ENCODE measurements at places on chromosomes 1 and 21. TPM values are rescaled to one million over a fixed set of nuclear protein-coding genes. Genes with fewer than 3 reads are reported as not detected.

C1orf210 gene
- not detected for total RNA-seq

SPRR2D gene
- total RNA-seq, result not detected

CFAP141 gene
- total RNA-seq, result not detected

SH2D5 gene
- not detected for total RNA-seq

PFKFB2 gene
- total RNA-seq, result 3.2 TPM

KIAA0040 gene
- total RNA-seq, result 14.5 TPM

FAM229A gene
- total RNA-seq, result 38.0 TPM

RNASEL gene
- 3.7 TPM for total RNA-seq

- H3K27me3 ChIP-seq, result peaks cover 67% of the 10 kb centered on the region
- no peak for DNase-seq
- H3K4me3 ChIP-seq, result no peak overlapping the region
- peaks cover 55% of the 10 kb centered on the region for H3K4me1 ChIP-seq
Observed at GRCh38 chr1:152108882-152109222, 6.4 kb downstream of the TCHH start.

DNA sequence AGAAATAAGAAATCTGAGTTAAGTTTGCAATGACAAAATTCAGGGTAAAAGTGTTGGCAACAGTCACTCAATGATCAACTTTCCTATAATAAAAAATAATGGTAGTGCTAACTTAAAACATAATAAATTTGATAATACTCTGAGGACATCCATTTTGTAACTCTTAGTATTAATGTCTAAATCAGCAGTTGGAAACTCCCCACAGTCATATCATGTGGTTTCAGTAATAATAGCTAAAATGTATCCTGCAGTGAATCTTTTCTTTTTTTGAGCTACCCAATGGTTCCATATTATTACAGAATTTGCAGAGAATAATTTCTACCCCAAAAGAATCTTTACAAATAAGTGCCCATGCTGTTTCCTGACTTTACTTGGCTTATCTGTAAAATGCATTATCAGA, 286.7 kb downstream of the PTPRC start:
- peaks cover 15% of the 10 kb centered on the region for H3K4me1 ChIP-seq
- no peak overlapping the region for H3K4me3 ChIP-seq
- no peak for DNase-seq
- peak overlapping the region; percentile 7 for H3K27ac ChIP-seq

DNA sequence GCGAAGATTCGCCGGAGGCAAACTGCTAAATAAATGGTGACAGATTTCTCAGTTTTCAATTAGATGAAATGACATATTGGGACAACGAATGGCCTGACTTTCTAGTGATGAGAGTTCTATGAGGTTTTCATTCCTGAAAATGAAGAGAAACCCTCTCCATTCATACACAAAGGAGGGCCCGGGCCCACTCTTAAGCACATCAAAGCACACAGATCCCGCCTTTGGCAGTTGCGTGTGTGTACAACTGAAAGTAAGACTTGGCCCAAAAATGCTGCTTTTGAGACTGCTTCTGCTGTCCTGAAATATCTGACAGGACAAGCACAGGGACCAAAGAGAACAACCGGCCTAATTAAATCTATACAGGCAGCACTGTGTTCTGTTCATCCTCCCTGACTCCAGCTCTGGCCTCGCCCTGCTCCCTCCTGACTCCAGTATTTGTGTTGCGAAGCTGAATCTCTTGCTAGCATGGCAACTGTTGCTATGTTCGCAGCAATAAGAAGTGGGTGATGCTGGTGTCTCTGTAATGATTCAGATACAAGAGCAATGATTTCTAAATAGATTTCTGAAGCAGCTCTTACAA, 7.4 kb downstream of the LRRC53 start:
- DNase-seq, result no peak
- no peaks in the 10 kb centered on the region for H3K36me3 ChIP-seq
- no peaks in the 10 kb centered on the region for H3K27me3 ChIP-seq

DNA sequence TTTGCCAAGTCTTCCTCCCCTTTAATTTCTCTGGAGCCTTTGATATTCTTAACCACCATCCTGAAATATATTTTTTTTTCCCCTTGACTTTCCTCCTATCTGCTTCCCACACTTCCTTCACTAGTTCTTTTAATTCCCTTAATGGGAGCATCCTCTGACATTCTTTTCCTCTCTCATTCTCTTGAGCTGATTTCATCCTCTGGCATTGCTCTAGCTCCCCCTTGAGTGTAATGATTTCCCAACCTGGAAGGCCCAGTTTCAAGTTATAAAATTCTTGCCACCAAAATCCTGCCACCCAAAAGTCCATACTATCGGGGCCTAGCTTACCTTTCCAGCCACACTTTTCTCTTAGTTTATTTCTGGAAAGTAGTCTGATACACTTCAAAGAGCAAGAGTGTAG, 39.5 kb upstream of the UBE2U start:
- no peak overlapping the region for H3K4me3 ChIP-seq
- no peaks in the 10 kb centered on the region for H3K4me1 ChIP-seq

DNA sequence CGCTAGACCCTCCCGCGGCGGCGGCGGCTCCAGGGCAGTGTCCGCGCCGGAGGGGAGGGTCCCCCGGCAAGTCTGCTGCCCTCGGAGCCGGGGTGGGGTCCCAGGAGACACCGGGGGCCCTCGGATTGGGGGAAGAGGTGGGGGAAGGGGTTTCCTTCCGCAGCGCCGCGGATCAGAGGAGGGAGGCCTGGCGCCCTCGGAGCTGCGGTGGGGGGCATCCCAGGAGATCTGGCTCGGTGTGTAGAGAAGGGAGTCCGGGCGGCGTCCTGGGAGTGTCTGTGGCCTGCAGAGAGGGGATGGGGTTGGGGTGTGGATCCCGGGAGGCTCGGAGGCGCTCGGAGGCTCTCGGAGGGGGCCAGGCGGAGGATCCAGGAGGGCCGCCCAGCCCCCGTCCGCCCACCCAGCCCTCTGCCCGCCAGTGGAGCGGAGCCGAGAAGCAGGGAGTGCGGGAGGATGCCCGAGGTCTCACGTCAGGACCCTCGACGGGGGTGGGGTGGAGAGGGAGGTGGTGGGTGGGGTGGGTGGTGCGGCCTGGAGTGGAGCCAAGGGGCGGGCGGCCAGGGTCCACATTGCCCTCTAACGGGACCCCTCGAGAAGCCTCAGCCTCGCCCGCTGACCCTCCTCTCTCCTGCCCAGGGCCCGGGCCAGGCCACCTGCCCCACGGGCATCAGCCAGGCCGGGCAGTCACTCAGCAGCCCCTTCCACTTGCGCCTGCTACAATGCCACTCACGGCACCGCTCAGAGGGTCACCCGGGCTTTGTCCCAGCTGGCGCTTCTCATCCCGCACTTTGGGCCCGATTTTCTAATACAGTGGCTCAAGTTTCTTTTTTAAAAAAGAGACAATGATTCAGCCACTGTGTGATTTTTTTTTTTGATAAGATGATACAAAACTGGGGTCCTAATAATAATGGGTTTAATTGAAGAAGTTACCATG, 60.2 kb upstream of the ARHGEF16 start:
- H3K4me1 ChIP-seq, result no peaks in the 10 kb centered on the region
- H3K27ac ChIP-seq, result no peak overlapping the region
- H3K4me3 ChIP-seq, result no peak overlapping the region

GRCh38 chr1:233269656-233270055, 25.9 kb downstream of the PCNX2 start:
- H3K4me1 ChIP-seq, result no peaks in the 10 kb centered on the region
- H3K27me3 ChIP-seq, result no peaks in the 10 kb centered on the region
- no peak overlapping the region for H3K4me3 ChIP-seq
- DNase-seq, result no peak

DNA sequence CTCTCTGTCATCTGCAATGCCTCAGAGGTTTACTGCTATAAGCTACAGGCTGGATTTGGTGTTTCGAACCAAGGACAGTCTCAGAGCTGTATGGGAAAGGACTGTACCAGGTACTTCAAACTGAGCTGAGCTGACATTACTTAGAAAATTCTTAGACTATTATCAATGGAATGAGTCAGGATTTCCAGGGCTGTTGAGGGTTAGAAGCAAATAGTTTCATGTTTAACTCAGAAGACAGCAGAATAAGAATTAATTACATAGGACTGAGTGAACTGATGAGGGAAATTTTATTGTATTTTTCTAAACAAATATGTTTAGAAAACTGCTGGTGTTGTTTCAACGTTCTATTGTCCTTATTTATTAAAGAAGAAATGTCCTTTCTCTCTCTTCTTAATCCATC, 74.3 kb upstream of the CAPZB start:
- H3K4me3 ChIP-seq, result no peak overlapping the region
- H3K36me3 ChIP-seq, result no peaks in the 10 kb centered on the region
- no peak for DNase-seq
- H3K27ac ChIP-seq, result no peak overlapping the region

DNA sequence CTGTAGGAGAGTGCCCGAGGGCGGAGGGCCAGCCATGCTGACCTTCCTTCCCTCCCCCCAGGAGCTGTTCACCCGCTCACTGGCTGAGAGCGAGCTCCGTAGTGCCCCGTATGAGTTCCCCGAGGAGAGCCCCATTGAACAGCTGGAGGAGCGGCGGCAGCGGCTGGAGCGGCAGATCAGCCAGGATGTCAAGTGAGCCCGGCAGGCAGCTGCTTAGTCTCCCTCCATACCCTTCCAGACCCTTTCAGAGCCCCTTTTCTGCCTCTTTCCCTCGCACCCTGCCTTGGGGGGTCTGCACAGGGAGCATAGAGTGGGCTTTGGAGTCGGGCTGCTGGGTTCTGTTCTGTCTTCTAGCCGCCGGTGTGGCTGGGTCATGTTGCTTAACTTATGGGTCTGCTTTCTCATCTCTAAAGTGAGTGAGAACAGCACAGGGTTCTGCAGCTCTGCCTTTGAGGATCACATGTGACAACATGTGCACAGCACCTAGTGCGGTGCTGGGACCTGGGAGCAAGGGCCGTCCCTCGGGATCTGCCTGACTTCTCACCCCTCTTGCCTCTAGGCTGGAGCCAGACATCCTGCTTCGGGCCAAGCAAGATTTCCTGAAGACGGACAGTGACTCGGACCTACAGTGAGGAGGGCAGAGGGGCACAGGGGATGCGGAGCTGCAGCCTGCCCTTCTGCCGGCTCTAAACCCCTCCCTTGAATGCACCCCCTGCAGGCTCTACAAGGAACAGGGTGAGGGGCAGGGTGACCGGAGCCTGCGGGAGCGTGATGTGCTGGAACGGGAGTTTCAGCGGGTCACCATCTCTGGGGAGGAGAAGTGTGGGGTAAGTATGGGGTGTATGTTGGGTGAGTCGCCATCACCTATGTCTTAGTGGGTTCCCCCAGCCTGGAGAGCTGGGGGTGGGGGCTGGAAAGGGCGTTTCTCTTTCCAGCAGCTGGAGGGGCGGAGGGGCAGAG, 6.2 kb downstream of the AMPD2 start:
- H3K36me3 ChIP-seq, result peaks cover 54% of the 10 kb centered on the region
- no peak for DNase-seq
- H3K27ac ChIP-seq, result no peak overlapping the region
- peaks cover 40% of the 10 kb centered on the region for H3K4me1 ChIP-seq
- H3K27me3 ChIP-seq, result no peaks in the 10 kb centered on the region

GRCh38 chr1:1218524-1219200, 4.7 kb upstream of the TNFRSF4 start:
- peak overlapping the region; percentile 19 for H3K4me3 ChIP-seq
- peak overlapping the region; percentile 75 for H3K27ac ChIP-seq
- peaks cover 59% of the 10 kb centered on the region for H3K36me3 ChIP-seq
- no peak for DNase-seq
- H3K27me3 ChIP-seq, result no peaks in the 10 kb centered on the region

- H3K4me3 ChIP-seq, result peak overlapping the region; percentile 64
- peaks cover 37% of the 10 kb centered on the region for H3K27me3 ChIP-seq
- DNase-seq, result peak; percentile 9
- no peak overlapping the region for H3K27ac ChIP-seq
- H3K36me3 ChIP-seq, result no peaks in the 10 kb centered on the region
- peaks cover 21% of the 10 kb centered on the region for H3K4me1 ChIP-seq
Observed at GRCh38 chr1:110083866-110084226, 13.4 kb upstream of the ALX3 start.

DNA sequence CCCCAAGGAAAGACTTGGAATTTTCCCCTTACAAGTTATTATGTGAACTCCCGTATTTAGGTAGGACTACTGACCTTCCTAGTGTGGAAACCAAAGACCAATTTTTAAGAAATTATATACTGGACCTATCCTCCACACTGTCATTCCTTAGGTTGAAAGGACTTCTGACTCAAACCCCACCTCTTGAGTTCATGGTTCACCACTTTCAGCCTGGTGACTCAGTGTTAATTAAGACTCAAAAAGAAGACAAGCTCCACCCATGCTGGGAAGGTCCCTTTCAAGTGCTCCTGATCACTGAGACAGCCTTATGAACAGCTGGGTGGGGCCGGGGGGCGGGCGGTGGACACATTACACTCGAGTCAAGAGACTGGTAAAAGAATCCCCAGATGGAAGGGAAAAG, 113.2 kb downstream of the LRRC53 start:
- H3K36me3 ChIP-seq, result no peaks in the 10 kb centered on the region
- H3K27me3 ChIP-seq, result no peaks in the 10 kb centered on the region
- H3K4me3 ChIP-seq, result no peak overlapping the region
